ENCODE measurements at places on chromosomes 16 and 17.

GRCh38 chr17:74257311-74257710 lies 16.7 kb upstream of the DNAI2 start:
- DNase-seq, result no peak

- no peak for DNase-seq
Observed at GRCh38 chr17:30271102-30271501, 20.6 kb downstream of the BLMH start.

GRCh38 chr16:24983561-24983960 lies 31.6 kb downstream of the ARHGAP17 start:
- no peak for DNase-seq

DNA sequence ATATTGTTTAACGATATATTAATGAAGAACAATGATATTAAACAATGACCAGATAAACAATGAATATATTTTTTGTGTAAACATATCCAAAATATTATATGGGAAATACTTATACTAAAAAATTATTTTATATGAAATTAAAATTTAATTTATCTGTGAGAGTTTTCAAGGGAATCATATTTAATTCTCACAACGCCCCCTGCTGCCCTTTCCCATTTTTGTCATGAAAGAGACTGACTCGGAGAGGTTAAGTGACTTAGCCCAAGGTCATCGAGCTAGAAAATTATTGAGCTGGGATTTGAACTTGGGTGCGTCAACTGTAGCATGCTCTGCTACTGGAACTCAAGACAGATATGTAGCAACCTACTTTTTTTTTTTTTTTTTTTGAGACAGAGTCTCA lies 7.2 kb upstream of the MYCBPAP start:
- no peak for DNase-seq

- DNase-seq, result no peak
Observed at GRCh38 chr16:71919035-71919434, 23.7 kb downstream of the IST1 start.

DNA sequence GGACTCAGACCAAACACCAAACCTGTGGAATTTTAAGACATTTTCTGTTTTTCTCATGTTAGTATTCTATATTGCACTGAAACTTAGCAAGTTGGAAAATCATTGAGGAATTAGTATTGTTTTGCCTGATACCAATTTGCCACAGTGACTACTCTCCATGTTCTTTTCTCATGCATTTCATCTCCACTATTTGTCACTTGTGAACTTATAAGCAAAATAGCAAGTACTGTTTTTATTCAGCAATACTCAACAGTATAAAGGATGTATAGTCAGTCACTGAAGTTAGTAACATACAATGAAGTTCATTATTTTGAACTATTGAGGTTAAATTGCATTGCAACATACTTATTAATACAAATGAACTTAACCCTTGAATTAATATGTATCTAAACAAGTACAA lies 5.8 kb upstream of the VPS35L start:
- no peak for DNase-seq

GRCh38 chr17:55570391-55570790 lies 59.1 kb upstream of the SMIM36 start:
- no peak for DNase-seq

GRCh38 chr16:83971165-83972130 lies 3.4 kb downstream of the NECAB2 start:
- no peak for DNase-seq

GRCh38 chr16:4288148-4288921 lies 15.5 kb upstream of the TFAP4 start:
- DNase-seq, result peak; percentile 66

DNA sequence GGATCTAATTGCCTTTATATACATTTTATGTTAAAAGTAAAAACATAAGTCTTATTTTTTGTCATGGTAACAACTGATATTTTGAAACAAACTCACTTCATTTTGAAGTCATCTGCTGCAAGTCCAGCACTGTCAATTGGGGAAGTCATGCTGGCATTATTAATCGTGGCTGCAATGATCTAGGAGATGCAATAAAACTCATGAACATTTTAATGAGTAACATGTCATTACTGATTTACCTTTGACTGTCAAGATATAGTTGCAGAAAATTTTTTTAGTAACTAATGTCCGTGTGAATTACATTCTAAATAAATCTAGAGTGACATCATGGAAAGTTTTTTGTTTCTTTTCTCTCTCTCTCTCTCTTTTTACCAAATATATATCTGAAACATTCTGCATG lies 17.3 kb upstream of the KRT24 start:
- DNase-seq, result no peak

DNA sequence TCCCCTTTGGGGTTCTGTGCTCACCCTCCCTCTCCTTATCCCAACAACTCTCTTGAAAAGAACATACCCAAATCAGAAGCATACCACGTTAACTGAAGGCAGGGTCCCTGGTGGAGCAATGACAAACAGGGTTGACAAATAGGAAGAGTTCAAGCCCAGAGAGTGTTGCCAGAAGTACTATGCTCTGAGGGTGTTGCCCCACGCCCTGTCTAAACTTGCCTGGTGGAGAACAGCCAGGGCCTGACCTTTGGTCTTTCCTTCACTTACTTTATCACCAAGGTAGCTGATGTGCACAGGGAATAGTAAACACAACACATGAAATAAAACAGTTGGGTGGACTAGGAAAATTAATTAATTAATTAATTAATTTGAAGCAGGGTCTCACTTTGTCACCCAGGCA lies 23.3 kb downstream of the ZNF75A start:
- DNase-seq, result no peak

GRCh38 chr17:70675070-70675590 lies 505.8 kb downstream of the KCNJ2 start:
- no peak for DNase-seq

DNA sequence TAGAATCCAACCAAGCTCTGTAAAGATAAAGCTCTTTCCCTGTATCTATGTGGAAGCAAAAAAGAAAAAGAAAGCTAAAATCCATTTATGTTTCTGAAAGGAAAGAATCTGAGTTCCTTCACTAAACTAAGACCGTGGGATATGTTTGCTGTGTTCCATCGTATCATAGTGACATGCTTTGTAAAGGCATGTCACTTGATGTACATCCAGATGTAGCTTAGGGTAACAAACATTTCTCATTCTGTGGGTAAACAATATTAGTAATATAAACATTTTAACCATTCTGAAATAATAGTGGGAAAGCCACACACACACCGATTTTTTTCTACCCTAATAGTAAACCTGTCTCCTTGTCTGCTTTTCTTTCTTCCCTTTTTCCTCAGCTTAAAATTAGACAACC lies 78.1 kb downstream of the TUBD1 start:
- no peak for DNase-seq

All from NCI-H524 (cell line).